ENCODE measurements at places on chromosomes 2 and 18. TPM values are rescaled to one million over a fixed set of nuclear protein-coding genes. Genes with fewer than 3 reads are reported as not detected.

GRCh38 chr2:24510771-24511170 lies 19.7 kb downstream of the NCOA1 start:
- H3K4me3 ChIP-seq, result no peak overlapping the region
- no peak for DNase-seq
- H3K36me3 ChIP-seq, result no peaks in the 10 kb centered on the region
- no peak overlapping the region for H3K27ac ChIP-seq
- peaks cover 31% of the 10 kb centered on the region for H3K4me1 ChIP-seq

GRCh38 chr2:210128961-210129360 lies 42.2 kb downstream of the KANSL1L start:
- no peaks in the 10 kb centered on the region for H3K27me3 ChIP-seq
- DNase-seq, result no peak
- H3K36me3 ChIP-seq, result peaks cover 9% of the 10 kb centered on the region
- H3K27ac ChIP-seq, result no peak overlapping the region

DNA sequence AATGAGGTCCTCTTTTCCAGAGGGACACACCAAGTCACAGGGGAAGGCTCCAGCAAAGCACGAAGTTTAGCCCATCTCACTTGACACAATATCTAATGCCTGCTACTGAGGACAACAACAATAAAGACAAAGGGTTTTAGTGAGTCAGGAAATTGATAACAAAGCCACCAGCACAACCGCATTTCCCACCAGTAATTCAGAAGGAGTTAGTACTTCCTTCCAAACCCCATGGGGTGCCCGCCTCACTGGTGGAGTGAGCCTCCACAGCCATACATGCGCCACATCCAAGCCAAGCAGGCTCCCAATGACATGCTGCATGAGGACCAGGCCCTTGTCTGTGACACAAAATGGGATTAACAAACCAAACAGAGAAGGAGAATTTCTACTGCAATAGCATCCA lies 40.1 kb downstream of the MRPL35 start:
- no peaks in the 10 kb centered on the region for H3K4me1 ChIP-seq
- no peaks in the 10 kb centered on the region for H3K36me3 ChIP-seq
- H3K4me3 ChIP-seq, result no peak overlapping the region
- no peak for DNase-seq
- no peak overlapping the region for H3K27ac ChIP-seq

GRCh38 chr2:241842620-241843211 lies 16.0 kb downstream of the PDCD1 start:
- H3K27ac ChIP-seq, result no peak overlapping the region
- no peaks in the 10 kb centered on the region for H3K27me3 ChIP-seq
- H3K4me1 ChIP-seq, result no peaks in the 10 kb centered on the region
- peak; percentile 65 for DNase-seq

DNA sequence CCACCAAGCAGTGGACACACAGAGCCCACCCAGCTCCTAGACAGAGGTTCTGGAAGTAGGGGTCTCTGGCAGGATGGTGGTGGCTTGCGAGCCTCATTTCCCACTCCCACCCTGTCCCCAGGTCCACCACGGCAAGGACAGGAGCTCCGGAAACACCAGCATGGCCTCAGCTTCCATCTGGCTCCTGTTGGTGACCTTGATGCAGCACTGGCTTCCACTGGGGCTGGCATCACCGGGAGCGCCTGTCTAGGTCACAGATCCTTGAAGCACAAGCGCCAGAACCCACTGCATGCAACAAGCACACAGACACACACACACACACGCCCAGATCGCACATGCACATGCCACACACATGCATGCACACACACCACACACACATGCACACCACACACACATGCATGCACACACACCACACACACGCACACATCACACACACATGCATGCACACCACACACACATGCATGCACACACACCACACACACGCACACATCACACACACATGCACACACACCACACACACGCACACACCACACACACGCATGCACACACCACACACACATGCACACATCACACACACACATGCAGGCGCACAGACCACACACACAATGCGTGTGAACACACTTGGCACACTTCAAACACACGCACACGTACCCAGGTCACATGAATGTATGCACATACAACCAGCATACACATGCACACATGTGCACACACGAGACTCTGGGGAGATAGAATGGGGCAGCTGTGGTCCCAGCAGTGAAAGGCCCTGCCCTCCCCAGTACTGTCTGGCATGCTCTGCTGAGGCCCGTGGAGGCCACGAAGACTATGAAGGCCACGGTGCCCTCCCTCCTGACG lies 63.7 kb downstream of the TWIST2 start:
- no peak overlapping the region for H3K4me3 ChIP-seq
- H3K36me3 ChIP-seq, result no peaks in the 10 kb centered on the region
- H3K27ac ChIP-seq, result no peak overlapping the region
- no peak for DNase-seq
- no peaks in the 10 kb centered on the region for H3K4me1 ChIP-seq
- H3K27me3 ChIP-seq, result no peaks in the 10 kb centered on the region

GRCh38 chr2:62692225-62692624 lies 13.3 kb upstream of the EHBP1 start:
- H3K36me3 ChIP-seq, result no peaks in the 10 kb centered on the region
- DNase-seq, result no peak
- H3K27me3 ChIP-seq, result no peaks in the 10 kb centered on the region
- no peak overlapping the region for H3K4me3 ChIP-seq
- no peaks in the 10 kb centered on the region for H3K4me1 ChIP-seq
- H3K27ac ChIP-seq, result no peak overlapping the region

- no peaks in the 10 kb centered on the region for H3K36me3 ChIP-seq
- H3K4me3 ChIP-seq, result no peak overlapping the region
- no peaks in the 10 kb centered on the region for H3K27me3 ChIP-seq
- no peaks in the 10 kb centered on the region for H3K4me1 ChIP-seq
- no peak for DNase-seq
- no peak overlapping the region for H3K27ac ChIP-seq
Measured at GRCh38 chr2:174779361-174779928, 15.2 kb upstream of the CHRNA1 start.

DNA sequence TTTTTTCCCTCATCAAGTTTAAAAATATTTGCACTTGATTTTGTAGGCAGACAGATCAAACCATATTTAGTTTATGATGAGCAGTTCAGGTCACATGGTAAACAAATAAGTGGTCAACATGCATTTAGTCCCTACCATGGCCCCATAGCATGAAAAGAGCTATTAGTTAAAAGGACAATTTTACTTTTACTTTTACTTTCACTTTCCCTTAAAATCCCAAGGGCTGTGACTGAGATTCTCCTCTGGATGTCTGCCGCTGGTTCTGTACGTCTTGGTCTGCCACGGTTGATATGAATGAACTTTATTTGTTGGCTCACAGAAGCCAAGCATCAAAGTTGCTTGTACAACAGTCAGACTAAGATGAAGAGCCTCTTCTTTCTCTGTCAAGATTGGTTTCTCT lies 626.2 kb upstream of the CDH7 start:
- no peak for DNase-seq
- H3K4me3 ChIP-seq, result no peak overlapping the region
- H3K36me3 ChIP-seq, result no peaks in the 10 kb centered on the region
- H3K27ac ChIP-seq, result no peak overlapping the region
- no peaks in the 10 kb centered on the region for H3K27me3 ChIP-seq
- no peaks in the 10 kb centered on the region for H3K4me1 ChIP-seq

- H3K4me1 ChIP-seq, result no peaks in the 10 kb centered on the region
- no peak overlapping the region for H3K27ac ChIP-seq
- no peaks in the 10 kb centered on the region for H3K27me3 ChIP-seq
- no peaks in the 10 kb centered on the region for H3K36me3 ChIP-seq
Measured at GRCh38 chr18:49473721-49474120, 13.3 kb upstream of the DYM start.

DNA sequence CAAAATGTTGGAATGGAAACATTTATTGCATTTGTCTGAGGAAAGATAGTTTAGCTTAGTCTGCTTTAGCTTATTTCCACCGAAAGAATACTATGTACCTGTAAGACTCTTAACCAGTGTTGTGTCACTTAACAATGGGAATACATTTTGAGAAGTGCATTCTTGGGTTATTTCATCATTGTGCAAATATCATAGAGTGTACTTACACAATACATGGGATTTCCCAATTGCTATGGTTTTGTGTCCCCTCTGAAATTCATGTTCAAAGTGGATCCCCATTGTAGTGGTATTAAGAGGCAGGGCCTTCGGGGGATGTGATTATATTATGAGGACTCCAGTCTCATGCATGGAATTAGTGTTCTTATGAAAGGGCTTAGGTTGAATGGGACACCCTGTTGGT lies 249.4 kb upstream of the UBE2E3 start:
- no peak overlapping the region for H3K4me3 ChIP-seq
- H3K4me1 ChIP-seq, result no peaks in the 10 kb centered on the region
- no peak for DNase-seq
- no peaks in the 10 kb centered on the region for H3K36me3 ChIP-seq
- H3K27me3 ChIP-seq, result no peaks in the 10 kb centered on the region

- H3K4me1 ChIP-seq, result no peaks in the 10 kb centered on the region
- no peak for DNase-seq
- H3K27ac ChIP-seq, result no peak overlapping the region
- no peaks in the 10 kb centered on the region for H3K36me3 ChIP-seq
- H3K4me3 ChIP-seq, result no peak overlapping the region
Measured at GRCh38 chr18:79321625-79322405, 73.9 kb upstream of the NFATC1 start.

GRCh38 chr2:159904127-159904958 lies 106.3 kb upstream of the CD302 start:
- no peaks in the 10 kb centered on the region for H3K27me3 ChIP-seq
- DNase-seq, result peak; percentile 82
- peak within 1 kb of the TSS; percentile 45 for H3K27ac ChIP-seq
- peaks cover 6% of the 10 kb centered on the region for H3K4me1 ChIP-seq

GRCh38 chr2:204538182-204539018 lies 6.9 kb upstream of the PARD3B start:
- no peak overlapping the region for H3K4me3 ChIP-seq
- DNase-seq, result peak; percentile 22
- H3K36me3 ChIP-seq, result no peaks in the 10 kb centered on the region
- no peaks in the 10 kb centered on the region for H3K27me3 ChIP-seq

GRCh38 chr18:55229682-55230081 lies 270.4 kb upstream of the CCDC68 start:
- H3K27ac ChIP-seq, result no peak overlapping the region
- DNase-seq, result no peak
- no peaks in the 10 kb centered on the region for H3K27me3 ChIP-seq
- H3K4me3 ChIP-seq, result no peak overlapping the region
- H3K36me3 ChIP-seq, result no peaks in the 10 kb centered on the region

DNA sequence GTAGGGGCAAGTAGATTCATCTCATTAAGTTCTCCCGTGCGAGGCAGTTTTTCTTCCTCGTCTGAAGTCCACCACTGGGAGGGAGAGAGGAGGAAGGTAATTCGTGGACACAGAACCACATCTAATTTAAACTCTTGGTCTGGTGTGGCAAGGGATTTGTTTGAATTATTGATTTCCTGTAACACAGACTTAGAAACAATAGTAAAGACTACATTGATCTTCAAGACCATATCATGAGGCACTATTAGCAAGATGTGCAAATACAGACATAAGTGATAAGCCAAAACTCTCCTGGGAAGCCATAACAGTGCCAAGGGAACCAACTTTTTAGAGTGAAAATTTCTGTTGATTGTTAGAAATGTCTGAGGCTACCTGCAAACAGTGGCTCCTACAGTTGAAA lies 158.6 kb downstream of the ALPK2 start:
- H3K27me3 ChIP-seq, result no peaks in the 10 kb centered on the region
- no peak overlapping the region for H3K27ac ChIP-seq
- no peaks in the 10 kb centered on the region for H3K4me1 ChIP-seq
- H3K36me3 ChIP-seq, result no peaks in the 10 kb centered on the region
- H3K4me3 ChIP-seq, result no peak overlapping the region
- DNase-seq, result no peak

DNA sequence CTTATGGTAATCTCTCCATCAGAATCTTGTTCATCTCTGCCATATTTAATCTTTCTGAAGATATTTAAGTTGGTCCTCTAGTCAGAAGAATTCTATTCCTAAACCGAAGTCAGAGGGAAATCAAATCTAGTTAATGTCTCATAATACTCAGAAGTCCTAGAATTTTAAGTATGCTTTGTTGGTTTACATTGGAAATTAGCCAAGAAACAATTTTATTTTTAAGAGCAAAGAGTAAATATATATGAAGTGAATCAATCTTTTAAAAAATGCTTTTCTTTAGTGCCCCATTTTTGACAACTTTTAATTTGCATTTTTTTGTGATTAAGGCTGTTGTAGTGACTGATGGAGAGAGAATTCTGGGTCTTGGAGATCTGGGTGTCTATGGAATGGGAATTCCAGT lies 38.1 kb downstream of the ME2 start:
- no peaks in the 10 kb centered on the region for H3K36me3 ChIP-seq
- no peaks in the 10 kb centered on the region for H3K27me3 ChIP-seq
- no peak for DNase-seq
- no peak overlapping the region for H3K4me3 ChIP-seq
- H3K27ac ChIP-seq, result no peak overlapping the region

- no peak for DNase-seq
- no peaks in the 10 kb centered on the region for H3K27me3 ChIP-seq
- no peak overlapping the region for H3K4me3 ChIP-seq
- no peaks in the 10 kb centered on the region for H3K36me3 ChIP-seq
Measured at GRCh38 chr2:50118905-50119702, 912.8 kb downstream of the NRXN1 start.

DNA sequence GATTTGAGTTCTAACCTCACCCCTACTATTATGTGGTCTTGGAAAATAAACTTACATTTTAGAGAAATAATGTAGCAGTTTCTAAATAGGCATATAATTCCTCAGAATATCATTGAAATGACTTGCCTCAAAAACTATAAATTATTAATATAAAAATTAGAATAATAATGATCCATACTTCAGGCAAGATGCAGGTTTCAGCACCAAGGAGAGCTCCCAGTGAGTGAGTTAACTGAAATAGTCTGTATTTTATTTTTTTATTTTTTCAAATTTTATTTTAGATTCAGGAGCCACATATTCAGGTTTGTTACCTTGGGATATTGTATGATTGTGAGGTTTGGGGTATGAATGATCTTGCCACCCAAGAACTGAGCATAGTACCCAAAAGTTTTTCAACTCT lies 472.2 kb upstream of the DCC start:
- no peaks in the 10 kb centered on the region for H3K36me3 ChIP-seq
- DNase-seq, result no peak
- H3K4me3 ChIP-seq, result no peak overlapping the region
- no peak overlapping the region for H3K27ac ChIP-seq

DNA sequence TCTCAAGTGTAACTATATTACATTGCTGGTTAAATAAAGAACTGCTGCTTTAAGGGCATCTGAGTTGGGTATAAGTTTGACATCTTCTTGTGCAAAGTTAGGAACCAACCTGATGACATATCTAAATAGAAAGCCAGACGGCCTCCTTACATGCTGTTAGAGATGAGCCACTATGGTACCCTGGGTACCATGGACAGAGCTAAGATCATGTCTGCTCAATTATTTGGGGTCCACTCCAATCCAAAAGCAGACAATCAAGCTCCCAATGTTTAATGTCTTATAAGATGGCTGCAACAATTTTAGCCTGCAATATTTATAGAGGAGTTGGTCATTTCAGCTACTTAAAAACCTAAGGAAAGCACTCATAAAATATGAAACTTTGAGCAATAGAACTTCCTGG lies 86.2 kb downstream of the UPP2 start:
- no peaks in the 10 kb centered on the region for H3K27me3 ChIP-seq
- no peak overlapping the region for H3K4me3 ChIP-seq
- H3K36me3 ChIP-seq, result no peaks in the 10 kb centered on the region

Gene HNMT
- total RNA-seq, result 44.6 TPM

Gene CFC1
- 28.9 TPM for total RNA-seq

Gene SIGLEC15
- 0.12 TPM for total RNA-seq
